ENCODE measurements at places on chromosomes 11 and 22.

GRCh38 chr11:92083123-92083522, 141.5 kb upstream of the FAT3 start:
- DNase-seq: no peak

DNA sequence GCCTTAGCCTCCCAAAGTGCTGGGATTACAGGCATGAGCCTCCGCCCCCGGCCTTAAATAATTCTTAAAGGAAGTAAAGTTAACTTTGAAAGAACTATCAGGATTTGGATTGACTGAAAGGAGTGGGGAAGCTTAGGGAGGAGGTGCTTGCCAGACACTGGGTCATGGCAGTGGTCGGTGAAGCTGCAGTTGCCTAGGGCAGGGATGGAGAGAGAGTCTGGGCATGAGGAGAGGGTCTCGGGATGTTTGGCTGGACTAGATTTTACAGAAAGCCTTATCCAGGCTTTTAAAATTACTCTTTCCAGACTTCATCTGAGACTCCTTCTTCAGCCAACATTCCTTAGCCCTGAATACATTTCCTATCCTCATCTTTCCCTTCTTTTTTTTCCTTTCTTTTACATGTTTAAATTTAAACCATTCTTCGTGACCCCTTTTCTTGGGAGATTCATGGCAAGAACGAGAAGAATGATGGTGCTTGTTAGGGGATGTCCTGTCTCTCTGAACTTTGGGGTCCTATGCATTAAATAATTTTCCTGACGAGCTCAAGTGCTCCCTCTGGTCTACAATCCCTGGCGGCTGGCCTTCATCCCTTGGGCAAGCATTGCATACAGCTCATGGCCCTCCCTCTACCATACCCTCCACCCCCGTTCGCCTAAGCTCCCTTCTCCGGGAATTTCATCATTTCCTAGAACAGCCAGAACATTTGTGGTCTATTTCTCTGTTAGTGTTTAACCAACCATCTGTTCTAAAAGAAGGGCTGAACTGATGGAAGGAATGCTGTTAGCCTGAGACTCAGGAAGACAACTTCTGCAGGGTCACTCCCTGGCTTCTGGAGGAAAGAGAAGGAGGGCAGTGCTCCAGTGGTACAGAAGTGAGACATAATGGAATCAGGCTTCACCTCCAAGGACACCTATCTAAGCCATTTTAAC, at the start of gene NNMT:
Gene NNMT (plus strand): TSS at position 724 of the 929 bp plus-strand sequence. CDS start 158 bp downstream, at position 882.
- DNase-seq: no peak

- no peak for DNase-seq
Measured at GRCh38 chr11:87260811-87261210, 223.1 kb downstream of the TMEM135 start.

DNA sequence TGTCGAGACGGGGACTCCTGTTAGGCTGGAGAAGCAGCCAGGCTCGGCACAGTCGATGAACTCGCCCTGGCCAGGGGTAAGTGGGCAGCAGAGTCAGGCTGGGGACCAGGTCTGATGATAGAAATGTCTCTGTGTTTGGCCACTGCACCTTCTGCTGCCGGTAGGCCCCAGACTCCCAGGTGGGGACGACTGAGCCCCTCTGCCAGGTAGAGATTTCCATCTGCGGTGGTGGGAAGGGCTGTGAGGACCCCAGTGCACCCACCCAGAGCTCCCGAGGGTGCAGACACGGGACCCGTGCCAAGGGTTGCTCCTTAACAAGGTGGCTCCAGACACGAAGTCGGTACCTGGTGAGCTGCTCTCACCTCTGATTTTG, 862.5 kb downstream of the TBC1D22A start:
- DNase-seq: no peak

GRCh38 chr11:33694346-33695050, 6.1 kb downstream of the C11orf91 start:
- DNase-seq: no peak

GRCh38 chr11:75167617-75168016, 16.7 kb downstream of the SLCO2B1 start:
- DNase-seq: no peak

DNA sequence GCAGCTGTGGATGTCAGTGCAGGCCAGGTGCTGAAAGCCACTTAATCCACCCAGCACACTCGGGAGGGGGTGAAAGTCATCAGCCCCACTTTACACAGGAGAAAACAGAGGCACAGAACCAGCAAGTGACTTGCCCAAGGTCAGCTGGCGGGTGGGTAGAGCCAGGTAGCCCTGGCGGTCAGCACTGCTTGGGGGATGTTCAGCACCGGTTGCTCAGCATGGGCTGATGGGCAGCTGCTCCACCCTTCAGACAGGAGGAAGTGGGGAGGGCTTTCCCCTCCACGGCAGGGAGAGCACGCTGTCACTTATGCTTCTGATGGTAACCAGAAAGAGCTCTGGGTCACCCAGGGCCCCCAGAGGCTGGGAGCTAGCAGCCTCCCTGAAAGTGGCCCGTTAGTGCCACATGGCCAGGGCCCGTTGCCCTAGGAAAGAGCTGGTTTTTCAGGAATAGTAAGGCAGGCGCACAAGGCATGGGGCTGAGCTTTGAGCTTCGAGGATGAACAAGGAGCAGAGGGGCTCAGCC, 417.9 kb downstream of the CTTN start:
- DNase-seq: no peak

DNA sequence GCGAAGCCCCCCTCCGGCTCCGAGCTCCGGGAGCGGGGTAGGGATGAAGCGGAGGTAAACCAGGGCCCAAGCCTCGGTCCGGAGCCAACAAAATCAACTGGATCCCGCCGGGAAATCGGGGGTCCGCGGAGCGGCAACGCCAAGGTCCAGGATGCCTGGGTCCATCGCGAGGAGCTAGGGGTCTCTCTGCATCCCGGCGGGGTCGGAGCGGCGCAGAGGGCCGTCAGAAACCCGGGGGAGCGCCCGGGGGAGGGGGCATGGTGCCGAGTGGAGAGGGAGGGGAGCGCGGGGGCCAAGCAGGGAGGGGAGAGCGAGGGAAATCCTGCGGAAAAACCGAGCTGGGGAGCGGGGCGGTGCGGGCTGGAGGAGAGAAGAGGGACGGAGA, 51.8 kb downstream of the SLC22A12 start:
- no peak for DNase-seq

GRCh38 chr11:37422511-37422910, 824.5 kb upstream of the RAG2 start:
- DNase-seq: no peak

DNA sequence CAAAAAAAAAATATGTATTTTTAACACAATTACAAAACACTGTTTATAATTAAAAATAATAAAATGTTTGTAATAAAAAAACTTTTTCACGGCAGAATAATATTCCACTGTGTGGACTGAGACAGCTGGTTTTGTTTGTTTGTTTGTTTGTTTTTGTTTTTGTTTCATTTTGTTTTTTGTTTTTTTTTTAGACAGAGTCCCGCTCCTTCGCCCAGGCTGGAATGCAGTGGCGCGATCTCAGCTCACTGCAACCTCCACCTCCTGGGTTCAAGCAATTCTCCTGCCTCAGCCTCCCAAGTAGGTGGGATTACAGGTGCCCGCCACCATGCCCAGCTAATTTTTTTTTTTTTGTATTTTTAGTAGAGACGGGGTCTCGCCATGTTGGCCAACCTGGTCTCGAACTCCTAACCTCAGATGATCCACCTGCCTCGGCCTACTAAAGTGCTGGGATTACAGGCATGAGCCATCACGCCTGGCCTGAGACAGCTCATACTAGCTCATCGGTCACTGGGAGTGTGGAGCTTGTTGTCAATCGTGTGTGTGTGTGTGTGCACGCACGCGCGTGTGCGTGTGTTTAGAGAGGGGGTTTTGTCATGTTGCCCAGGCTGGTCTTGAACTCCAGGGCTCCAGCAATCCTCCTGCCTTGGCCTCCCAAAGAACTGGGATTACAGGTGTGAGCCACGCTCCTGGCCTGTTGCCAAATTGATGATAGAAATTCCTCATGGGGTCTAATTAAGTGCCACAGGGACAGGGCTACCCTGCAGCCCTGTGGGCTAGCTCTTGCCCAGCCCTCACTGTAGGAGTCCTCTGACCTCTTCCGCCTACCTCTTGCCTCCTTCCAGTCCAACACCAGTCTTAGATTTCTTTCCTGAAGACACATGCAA, 7.2 kb upstream of the AIFM3 start:
- no peak for DNase-seq

- DNase-seq: no peak
Measured at GRCh38 chr11:116693593-116694348, 79.0 kb downstream of the BUD13 start.

- no peak for DNase-seq
Measured at GRCh38 chr11:45692808-45693453, 27.5 kb upstream of the CHST1 start.

DNA sequence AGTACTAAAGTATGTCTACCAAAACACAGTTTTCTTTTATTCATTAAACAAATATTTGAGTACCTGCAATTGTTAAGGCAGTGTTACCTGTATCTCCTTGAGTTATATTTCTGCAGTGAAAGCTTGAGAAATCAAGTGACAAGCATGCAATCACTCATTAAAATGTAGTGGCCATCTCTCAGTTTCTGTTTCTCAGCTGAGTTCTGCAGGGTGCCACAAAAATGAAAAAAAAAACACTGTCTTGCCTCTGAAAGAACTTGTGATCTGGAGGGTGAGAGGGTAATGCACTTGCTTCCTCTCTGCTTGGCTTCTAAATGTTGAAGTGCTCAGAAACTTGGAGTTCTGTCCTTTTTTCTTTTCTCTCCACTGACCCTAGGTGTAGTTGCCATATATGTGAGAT, 6.8 kb downstream of the QSER1 start:
- no peak for DNase-seq

GRCh38 chr11:2787816-2788167, 88.0 kb upstream of the KCNQ1OT1 start:
- no peak for DNase-seq

DNA sequence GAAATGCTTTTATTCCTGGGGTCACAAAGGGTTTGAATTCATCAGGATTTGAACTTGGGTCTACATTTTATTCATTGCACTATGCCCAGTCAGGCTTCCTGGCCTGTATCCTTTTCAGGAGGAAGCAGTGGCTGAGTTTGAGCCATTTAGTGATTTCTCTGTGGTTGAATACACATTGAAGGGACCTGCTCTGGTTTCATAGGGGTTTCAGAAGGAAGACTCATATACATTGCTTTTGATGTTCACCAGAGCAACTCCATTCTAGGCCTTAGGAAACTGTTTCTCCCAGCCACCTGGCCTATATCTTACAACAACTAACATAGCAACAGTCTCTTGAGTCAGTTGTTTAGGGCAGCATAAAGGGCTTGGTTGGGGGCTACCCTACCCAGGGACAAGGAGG, 165.7 kb downstream of the INSC start:
- DNase-seq: no peak

DNA sequence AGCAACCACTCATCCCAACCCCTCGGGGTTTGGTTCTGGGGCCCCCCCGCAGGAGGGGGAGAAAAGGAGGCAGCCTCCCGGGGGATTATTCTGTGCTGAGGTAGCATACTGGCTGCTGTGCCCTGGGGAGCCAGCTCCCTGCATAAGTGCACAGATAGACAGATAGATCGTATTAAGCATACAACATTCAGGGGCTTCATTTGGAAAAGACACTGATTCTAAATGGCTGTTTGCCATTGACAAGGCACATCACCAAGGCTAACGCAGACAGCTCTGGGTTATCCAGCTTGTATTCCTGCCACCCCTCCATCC, 547.9 kb downstream of the BUD13 start:
- no peak for DNase-seq

DNA sequence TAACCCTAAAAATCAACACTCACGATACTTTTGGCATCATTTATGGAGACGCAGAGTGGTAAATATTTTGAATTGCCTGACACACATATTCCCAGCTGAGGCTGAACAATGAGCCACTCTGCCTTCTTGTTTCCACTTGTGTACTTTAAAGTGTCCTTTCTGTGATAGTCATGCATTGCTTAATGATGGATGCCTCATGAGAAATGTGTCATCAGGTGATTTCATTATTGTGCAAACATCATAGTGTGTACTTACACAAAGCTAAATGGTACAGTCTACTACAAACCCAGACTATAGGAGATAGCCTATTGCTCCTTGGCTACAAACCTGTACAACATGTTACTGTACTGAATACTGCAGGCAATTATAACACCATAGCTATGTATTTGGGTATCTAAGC, 44.2 kb downstream of the MRE11 start:
- no peak for DNase-seq

- no peak for DNase-seq
Measured at GRCh38 chr22:35380013-35380412, 883 bp upstream of the HMOX1 start.

- no peak for DNase-seq
Measured at GRCh38 chr11:12376259-12377081, 901 bp upstream of the PARVA start.

DNA sequence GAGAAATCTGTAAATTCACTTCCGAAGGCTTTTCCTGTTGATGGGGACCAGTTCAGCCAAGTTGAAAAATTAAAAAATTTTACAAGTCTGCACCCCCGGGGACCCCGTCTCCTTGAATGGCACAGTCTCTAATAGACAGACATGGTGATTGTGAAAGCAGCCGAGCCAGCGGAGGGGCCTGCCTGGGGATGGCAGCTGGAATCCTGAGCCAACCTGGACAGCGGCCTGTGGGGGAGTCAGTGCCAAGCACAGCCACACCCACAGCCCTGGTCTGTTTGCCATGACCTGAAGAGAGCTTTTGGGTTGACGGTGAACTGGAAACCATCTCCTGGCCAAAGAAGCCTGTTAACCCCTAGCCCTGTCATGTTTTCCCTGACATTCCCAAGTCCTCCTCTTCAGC, 64.7 kb downstream of the PARVG start:
- DNase-seq: no peak

GRCh38 chr11:134413826-134414731, 2.0 kb upstream of the B3GAT1 start:
- DNase-seq: no peak

DNA sequence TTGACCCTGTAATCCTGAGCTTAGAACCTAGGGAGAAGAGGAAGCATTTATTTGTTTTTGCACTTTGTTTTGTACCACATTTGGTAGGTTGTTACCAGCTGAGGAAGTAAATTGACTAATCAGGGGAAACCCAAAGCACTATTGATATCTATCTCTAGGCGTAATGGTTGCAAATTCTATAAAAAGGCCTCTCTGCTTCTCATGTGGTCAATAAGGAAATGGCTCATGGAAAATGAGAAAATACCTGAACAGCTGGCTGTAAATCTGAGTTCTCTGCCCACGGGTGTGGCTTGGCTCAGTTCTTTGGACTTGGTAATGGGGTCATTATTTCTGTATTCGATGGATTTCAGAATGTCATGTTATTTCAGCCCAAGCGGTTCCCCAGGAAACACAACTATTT, 42.4 kb downstream of the BARX2 start:
- DNase-seq: no peak

GRCh38 chr11:13881226-13881905, 81.2 kb upstream of the SPON1 start:
- no peak for DNase-seq

GRCh38 chr11:64583296-64584262, 7.4 kb upstream of the SLC22A12 start:
- no peak for DNase-seq

DNA sequence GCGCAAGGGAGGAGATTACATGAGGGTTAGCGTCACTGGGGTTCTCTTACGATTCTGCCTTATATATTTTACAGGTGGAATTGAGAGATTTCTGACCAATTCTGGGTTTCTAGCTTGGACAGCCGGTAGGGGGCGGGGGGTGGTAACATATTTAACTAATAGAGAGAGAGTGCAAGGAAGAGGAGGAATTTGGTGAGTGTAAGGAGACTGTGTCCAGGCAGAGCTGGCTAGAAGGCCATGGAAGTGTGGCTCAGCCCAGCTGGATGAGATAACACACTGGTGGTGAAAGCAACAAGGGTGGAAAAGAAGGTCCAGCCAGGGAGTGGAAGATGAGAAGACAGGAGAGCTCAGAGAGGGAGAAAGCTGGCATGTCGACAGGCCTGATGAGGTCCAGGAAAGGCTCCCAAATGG, 56.5 kb downstream of the ST3GAL4 start:
- DNase-seq: no peak
